Stimulated activated CD8-positive, alpha-beta memory T cell treated with anti-CD3 and anti-CD28 coated beads, Interleukin-4, amount 100 ng/mL, for 4 hours (primary cell): ENCODE measurements at places on chromosomes 4 and X.

DNA sequence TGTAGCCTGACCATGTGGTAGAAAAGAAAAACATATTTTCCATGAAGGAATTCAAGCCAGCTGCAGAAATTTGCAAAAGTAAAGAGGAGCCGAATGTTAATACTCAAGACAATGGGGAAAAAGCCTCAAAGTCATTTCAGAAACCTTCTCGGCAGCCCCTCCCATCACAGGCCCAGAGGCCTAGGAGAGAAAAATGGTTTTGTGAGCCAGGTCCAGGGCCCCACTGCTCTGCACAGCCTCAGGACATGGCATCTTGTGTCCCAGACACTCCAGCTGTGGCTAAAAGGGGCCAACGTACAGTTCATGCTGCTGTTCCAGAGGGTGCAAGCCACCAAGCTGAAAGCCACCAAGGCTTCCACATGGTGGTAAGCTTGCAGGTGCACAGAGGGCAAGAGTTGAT is 50.9 kb upstream of the BBS12 start:
- DNase-seq: no peak

DNA sequence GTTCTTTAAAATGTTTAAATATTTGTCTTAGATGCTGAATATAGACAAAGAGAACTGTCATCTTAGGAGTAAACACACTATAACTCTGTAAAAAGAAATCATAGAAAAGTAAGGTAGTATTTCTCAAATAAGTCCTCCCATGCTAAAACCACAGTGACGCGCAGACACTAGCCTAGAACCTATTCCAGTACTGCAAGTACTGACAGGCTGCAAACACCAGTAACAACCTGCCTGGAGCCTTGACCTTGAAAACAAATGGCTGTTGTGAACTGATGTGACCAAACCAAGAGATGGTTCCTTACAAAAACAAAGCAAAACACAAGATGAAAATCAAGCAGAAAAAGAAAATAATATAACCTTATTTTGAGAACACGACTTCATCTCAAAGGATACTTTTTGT is 8.5 kb downstream of the TIFA start:
- DNase-seq: no peak

GRCh38 chr4:75385106-75385505 is 129.1 kb downstream of the RCHY1 start:
- DNase-seq: no peak

DNA sequence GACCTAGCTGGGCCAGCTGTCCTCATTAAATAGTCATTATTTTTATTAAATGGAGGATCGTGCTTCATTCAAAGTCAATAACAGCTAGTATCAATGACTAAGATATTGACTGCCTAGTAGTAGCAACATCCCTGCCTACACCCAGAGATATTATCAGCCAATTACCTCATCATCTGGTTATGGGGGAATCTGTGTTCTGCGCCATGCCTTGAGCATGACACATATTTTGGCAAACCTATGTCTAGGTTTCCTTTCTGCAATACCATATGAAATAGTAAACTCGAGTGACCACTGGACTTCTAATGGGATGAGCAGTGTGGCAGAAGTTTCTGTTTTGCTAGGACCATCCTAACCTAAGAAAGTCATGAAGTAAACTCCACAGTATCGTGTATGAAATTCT is 50.0 kb upstream of the AADAT start:
- no peak for DNase-seq

DNA sequence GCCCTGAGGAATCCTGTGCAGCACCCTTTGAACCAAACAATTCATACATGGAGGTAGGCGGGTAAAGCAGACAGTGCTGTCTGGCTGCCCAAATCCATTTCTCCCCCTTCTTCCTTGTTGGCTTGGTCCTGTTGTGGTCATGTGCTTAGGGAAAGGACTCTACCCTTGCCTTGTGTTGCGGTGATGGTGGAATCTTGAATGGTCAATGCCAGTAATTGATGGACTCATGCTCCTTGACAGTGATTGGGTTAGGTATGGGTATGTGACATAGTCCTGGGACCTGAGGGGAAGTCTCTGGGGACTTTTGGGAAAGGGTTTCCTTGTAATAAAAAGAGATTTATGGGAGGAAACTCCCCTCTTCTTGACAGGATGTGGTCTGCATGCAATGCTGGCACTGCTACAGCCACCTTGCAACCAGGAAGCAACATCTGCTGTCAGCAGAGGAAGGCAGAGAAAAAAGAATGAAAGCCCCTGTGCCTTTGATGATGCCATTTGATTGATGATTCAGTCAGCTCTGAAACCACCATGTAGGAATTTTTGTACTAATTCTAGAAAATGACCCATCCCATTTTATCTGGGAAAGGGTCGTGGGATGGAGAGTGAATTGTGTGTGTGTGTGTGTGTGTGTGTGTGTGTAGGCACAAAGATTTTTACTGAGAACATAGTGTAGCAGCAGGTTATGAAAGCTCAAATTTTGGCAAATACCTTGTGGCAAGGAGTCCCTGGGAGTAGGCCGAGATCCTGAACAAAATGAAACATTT is 30.0 kb upstream of the HUWE1 start:
- no peak for DNase-seq

DNA sequence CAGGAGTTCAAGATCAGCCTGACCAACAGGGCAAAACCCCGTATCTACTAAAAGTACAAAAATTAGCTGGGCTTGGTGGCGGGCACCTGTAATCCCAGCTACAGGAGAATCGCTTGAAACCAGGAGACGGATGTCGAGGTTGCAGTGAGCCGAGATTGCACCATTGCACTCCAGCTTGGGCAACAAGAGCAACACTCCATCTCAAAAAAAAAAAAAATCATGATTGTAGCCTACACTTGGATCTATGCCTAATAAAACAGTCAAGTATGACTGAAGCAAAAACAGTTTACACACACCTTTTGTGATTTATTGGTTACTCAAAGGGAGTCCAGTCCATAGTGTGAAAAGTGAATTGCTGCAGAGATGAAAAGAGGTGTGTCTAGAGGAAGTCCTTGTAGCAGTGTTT is 34.7 kb upstream of the TASL start:
- no peak for DNase-seq

DNA sequence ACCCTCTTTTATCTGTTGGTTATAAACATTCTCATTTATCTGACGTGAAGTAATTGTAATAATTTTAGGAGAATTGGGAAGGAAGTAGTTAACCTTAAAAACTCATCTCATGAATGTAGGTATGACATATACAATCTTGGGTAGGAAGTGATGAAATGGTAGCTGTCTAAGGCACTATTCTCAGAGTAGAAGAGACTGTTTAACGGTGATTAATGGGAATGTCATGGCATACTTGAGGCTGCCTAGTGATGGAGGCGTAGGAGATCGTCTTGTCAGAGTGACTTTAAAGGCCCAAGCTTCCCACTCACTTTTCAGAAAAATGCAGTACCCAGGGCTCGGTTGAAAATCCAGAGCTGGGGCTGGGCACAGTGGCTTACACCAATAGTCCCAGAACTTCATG is 19.4 kb upstream of the AGA start:
- no peak for DNase-seq

GRCh38 chrX:78104447-78105176 is 564 bp downstream of the PGK1 start:
- DNase-seq: peak; percentile 3

DNA sequence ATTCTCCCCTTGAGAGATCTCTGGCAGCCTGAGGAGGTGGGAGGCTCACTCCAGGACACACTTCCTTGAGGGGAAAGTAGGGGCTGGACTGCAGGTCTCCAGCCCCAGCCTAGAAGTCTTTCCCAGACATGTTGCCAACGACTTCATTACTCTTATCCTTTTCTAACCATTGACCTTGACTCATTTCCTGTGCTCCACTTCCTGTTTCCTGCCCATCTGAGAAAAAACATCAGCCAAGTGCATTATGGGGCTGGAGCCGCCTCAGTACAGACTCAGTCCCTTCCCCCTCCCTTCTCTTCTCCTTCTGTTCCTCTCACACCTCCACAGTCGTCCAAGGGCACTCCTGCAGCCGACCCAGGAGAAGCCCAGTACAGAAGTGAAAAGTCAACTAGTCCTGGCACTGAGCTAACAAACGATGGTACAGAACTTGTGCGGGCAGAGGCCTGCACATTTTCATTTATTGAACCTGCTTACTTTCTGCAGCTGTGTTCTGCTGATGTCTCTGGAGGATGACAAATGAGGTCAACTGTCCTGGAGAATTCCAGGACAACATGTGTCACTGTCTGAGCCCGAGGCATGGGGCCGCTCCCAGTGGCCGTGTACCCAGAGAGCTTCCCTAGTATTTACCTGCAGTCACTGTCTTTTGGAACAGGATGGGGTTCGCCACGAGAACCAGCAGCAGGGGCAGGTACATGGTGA is 20.1 kb downstream of the GPR143 start:
- DNase-seq: no peak
